SHP77 (cell line): ENCODE measurements at places on chromosomes 11 and 22.

- DNase-seq: no peak
These were observed 77.1 kb downstream of the DHCR7 start for GRCh38 chr11:71370895-71371673.

DNA sequence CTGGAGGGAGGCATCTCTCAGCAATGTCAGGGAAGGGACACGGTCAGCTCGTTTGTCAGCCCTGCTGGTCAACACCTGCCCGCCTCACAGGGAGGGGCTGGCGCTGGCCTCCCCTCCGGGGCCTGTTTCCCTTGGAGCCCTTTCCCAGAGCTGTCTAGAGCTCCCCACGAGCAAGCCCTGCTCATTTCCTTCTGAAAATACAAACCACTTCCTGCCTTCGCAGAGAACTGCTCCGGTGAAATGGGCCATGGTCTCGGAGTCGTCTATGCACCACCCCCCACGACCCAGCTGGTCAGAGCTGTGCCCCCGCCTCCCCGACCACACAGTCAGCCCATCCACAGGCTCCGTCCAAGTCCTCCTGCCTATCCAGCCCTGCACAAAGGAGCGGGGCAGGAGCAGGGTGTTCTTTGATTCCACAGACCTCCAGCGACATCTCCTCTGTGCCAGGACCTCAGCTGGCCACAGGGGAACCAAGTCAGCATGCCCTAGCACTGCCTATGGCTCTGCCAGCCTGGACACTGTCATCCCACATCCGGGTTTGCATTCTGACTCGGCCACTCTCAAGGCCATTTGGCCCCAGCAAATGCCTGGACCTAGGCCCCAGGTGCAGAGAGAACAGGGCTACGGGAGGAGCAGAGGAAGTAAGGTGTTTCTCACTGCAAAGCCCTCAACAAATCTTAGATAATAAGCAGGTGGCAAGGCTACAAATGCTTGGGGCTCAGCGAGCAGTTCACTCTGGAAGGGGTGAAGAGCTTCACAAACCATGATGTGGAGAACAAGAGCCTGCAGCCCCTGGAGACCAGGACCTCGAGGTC is 82.1 kb upstream of the WNT11 start:
- no peak for DNase-seq

DNA sequence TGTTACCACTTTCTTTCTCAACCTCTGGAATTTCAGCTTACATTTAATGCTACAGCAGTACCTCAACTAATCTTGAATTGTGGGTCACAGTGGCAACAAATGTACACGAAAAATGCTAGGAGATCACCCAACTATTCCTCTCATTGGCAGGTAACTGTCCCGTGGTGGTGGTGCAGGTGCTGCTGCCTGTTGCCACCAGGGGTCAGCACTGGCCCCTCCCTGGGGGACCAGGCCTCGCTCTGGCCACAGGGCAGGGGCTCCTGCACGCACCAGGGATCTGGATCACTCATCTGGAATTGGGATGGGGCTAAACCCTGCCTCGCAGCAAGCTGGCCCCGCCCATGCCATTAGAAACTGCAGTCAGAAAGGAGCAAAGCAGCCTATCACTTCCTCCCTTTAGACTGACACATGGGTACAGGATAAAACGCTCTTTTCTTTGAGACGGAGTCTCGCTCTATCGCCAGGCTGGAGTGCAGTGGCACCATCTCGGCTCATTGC is 6.9 kb upstream of the POLDIP3 start:
- DNase-seq: peak; percentile 45

DNA sequence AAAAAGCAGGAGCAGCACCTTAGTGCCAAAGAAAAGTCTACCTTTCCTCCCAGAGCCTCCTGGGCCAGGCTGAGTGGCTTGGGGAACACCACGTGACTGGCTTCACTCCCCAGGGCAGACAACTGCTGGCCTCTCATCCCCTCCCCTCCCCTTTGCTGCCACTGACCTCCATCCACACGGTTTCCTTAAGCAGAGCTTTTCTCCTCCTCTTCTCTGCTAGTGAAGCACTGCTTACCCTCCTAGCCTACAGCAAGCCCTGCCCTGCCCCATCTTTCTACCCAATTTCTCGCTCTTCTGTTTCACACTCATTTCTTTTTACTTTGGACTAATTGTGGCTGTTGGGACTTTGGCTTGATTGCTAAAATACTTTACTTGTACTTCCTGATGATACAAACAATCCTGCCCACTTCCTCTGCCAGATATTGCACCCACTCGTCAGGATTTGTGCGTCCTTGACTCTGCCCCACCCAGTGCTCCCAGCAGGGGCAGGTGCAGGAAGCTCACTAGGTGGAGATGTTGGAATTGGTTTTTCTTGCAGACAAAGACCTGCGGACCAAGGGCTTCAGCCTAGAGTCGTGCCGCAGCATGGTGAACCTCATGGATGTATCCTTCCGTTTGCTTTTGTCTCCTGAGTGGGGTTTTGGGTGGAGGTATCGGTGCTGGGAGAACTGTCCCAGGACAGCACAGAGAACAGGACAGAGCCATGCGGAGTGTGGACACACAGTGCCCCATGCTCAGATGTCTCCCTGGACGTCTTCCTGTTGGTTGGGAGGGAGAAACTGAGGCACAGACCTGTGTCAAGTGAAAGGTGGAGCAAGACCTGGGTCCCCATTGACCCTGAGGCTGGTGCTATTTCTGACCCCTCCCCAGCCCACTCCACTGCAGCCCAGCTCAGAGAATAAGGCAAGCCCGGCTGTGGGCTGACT is 27.3 kb downstream of the CAPN1 start:
- DNase-seq: no peak

- DNase-seq: no peak
These were observed 15.2 kb downstream of the PRPF19 start for GRCh38 chr11:60891103-60891741.

GRCh38 chr11:90434858-90435257 is 212.0 kb upstream of the CHORDC1 start:
- DNase-seq: peak; percentile 1

- DNase-seq: no peak
These were observed 5.1 kb downstream of the LRFN4 start for GRCh38 chr11:66861774-66862558.

GRCh38 chr11:125626288-125626950 is 1.5 kb downstream of the CHEK1 start:
- peak; percentile 77 for DNase-seq

DNA sequence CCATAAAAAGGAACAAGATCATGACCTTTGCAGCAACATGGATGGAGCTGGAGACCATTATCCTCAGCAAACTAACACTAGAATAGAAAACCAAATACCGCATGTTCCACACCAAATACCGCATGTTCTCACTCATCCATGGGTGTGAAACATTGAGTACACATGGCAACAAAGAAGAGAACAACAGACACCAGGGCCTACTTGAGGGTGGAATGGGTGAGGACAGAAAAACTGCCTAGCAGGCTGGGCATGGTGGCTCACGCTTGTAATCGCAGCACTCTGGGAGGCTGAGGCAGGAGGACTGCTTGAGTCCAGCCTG is 12.3 kb downstream of the EHD1 start:
- no peak for DNase-seq

DNA sequence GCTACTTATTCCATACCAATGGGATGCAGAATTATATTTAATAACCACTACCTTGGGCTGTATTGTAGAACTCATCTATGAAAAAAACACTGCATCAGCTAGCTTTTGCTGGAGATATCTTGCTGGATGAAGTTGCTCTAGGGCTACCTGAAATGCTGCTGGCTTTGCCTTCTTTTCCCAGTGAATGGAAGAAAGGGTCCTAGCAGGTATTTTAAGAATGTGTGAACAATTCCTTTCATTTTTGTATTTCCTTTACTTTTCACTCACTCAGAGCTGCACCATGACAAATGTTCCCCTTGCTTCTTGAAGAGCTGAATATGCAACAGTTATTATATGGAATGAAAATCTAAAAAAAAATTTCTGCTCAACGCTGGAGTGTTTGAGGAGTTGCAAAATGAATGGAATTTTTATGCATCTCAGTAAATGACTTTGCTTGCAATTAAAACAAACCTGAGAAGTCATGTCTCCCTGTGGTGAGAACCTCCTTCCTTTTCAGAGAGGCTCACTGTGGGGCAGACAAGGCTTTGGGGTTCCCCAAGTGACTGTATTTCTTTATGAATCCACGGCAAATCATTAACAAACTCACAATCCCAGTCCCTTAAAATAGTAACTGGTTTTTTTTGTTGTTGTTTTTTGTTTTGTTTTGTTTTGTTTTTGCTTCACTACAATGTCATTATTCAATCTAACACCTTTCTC is 566.8 kb upstream of the KIRREL3 start:
- no peak for DNase-seq

- no peak for DNase-seq
These were observed 125.0 kb upstream of the ARHGAP42 start for GRCh38 chr11:100562128-100562527.
